ENCODE measurements at places on chromosomes 1 and 21. TPM values are rescaled to one million over a fixed set of nuclear protein-coding genes. Genes with fewer than 3 reads are reported as not detected.

Gene RPRD2
- total RNA-seq, result 6.7 TPM

Gene TEX38
- 0.20 TPM for total RNA-seq

Gene LGR6
- total RNA-seq, result 0.18 TPM

Gene PPM1J
- total RNA-seq, result 2.1 TPM

- DNase-seq, result no peak
These were observed 7.0 kb downstream of the EPHX1 start for GRCh38 chr1:225816643-225817538.

GRCh38 chr1:58293388-58293787 lies 253.1 kb downstream of the OMA1 start:
- no peak for DNase-seq

- DNase-seq, result no peak
These were observed 10.5 kb downstream of the SLX9 start for GRCh38 chr21:44950351-44950750.

DNA sequence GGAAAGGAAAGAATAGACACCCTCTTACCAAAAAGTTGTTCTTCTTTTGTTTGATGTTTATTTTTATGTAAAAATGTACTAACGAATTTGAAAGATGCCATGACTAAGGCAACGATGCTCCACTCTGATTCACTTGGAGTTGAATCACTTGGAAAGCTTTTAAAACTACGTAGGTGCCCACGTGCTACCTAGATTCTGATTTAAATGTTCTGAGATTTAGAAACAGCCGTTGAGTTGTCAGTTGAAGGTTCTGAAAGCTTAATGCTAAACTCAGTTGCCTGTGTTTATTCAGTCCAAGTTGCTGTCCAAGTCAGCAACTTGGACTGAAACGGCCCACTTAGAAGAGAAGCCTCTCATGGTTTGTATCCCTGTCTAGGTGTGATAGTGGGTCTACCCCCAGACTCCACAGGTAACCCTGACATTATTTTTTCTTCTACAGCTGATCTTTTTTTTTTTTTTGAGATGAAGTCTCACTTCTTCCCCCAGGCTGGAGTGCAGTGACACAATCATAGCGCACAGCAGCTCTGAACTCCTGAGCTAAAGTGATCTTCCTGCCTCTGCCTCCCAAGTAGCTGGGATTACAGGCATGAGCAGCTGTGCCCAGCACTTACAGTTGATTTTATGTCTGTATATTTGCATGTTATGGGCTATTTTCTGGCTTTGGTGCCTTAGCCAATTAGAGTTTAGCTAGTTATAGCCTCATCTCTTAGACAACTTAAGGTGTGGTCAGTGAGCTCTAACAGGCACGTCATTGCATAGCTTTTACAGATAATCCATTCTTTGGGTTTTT lies 1.4 kb upstream of the VAMP4 start:
- DNase-seq, result no peak
